ENCODE measurements at places on chromosomes 6 and 20.

- DNase-seq = no peak
Measured at GRCh38 chr6:52365866-52366540, 4.1 kb downstream of the PAQR8 start.

- no peak for DNase-seq
Measured at GRCh38 chr6:17456711-17457110, 63.3 kb downstream of the CAP2 start.

- DNase-seq = no peak
Measured at GRCh38 chr6:44072452-44072958, 54.7 kb downstream of the MRPL14 start.

GRCh38 chr6:105921781-105922180, 164.4 kb upstream of the PRDM1 start:
- DNase-seq = no peak

DNA sequence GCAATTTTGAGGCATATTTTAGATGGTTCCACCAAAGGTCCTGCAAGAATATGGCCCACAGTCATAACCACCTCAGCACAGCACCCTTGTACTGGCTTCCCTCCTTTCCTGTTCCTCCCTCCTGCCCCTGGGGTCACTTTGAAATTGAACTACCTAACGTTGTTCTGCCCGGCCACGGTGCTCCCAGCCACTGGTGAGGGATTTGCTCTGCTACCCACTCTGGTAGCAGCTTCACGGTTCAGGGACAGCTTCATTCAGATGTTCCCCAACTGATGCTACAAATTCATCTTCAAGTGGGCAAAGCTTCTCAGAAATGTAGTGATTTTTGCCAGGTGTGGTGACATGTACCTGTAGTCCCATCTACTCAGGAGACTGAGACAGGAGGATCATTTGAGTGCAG, 7.9 kb upstream of the NELFCD start:
- no peak for DNase-seq

GRCh38 chr6:111642463-111643158, 36.9 kb upstream of the TRAF3IP2 start:
- no peak for DNase-seq

GRCh38 chr6:28333047-28333446, 2.9 kb downstream of the ZSCAN31 start:
- no peak for DNase-seq

DNA sequence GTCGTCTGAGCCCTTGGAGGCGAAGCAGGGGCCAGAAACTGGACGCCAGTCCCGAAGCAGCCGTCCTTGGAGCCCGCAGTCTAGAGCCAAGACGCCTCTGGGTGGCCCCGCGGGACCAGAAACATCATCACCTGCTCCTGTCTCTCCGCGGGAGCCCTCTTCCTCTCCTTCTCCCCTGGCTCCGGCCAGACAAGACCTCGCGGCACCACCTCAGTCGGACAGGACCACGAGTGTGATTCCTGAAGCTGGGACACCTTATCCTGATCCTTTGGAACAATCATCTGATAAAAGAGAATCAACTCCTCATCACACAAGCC, 416 bp downstream of the RSPH4A start:
- peak; percentile 36 for DNase-seq

DNA sequence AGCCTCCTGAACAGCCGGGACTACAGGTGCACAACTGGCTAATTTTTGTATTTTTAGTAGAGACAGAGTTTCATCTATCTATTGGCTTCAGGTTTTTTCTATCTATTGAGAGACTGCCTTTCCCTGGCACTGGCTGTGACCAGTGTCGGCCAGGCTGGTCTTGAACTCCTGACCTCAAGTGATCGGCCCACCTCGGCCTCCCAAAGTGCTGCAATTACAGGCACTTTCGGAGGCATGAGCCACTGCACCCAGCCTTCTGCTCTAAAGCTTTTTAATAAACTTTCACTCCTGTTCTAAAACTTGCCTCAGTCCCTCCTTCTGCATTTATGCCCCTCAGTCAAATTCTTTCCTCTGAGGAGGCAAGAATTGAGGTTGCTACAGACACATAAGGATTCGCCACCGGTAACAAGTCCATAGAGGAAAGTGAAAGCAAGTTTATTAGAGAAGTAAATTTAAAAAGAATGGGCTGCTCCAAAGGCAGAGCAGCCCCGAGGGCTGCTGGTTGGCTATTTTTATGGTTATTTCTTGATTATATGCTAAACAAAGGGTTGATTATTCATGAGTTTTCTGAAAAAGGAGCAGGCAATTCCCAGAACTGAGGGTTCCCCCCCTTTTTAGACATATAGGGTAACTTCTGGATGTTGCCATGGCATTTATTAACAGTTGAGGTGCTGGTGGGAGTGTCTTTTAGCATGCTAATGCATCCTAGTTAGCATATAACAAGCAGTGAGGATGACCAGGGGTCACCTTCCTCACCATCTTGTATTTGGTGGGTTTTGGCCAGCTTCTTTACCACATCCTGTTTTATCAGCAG, 44.8 kb upstream of the RNGTT start:
- no peak for DNase-seq

- no peak for DNase-seq
Measured at GRCh38 chr20:16387666-16388065, 185.6 kb downstream of the KIF16B start.

- no peak for DNase-seq
Measured at GRCh38 chr6:12929678-12930077, 213.1 kb downstream of the PHACTR1 start.

DNA sequence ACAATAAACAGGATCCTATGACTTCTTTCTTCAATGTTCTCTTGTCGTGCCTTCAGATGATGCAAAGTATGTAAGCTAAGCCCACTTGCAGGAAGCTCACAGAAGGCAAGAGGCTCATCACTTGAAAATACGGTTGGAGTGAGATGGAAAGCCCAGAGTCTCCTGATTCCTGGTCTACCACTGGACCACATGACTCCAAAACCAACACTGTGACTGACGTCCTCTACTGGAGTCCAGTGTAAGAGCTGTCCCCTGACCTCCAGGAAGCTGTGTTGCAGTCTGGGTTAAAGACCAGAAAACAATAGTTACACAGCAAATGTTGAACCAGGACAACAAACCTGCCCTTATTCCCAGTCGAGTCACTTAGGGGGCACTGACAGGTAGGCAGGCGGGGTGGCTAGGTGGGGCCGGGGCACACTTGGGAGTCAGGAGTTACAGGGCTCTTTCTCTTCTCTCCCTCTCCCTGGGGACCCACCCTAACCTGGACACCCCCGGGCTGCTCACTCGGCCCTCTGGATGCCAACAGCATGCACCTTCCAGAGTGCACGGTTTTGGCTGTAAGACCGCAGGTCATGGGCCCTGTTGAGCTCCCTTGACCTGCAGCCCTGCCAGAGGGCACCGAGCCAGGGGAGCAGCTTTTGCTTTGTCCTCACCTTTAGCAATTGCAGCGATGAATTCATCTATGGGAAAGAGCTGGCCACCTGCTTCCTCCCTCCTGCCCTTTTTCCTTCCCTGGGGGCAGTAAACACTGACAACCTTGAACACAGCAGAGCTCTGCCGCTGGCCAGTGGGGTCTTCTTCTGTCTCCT, 7.4 kb downstream of the PCK1 start:
- DNase-seq = no peak

GRCh38 chr20:60200305-60200918, 242.2 kb downstream of the CDH26 start:
- no peak for DNase-seq

Data from CD4-positive, alpha-beta memory T cell (primary cell).